ENCODE measurements at places on chromosomes 5 and 9.

DNA sequence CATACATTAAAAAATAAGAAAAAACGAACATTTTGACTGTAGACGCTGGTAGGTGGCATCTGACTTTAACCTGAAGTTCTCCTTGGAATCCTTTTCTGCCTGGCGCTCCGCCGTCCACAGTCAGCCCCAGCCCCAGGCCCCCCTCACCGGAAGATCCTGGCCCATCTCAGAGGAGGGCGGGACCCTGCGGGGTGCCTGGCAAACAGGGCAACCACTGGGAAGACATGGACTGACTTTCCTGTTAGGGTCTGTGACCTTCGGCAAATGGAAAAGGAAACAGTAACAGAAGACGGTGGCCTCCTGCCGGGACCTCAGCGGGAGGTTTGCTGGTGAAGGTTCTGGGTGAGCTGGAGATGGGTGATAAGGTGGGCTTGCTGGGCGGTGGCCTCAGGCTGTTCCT lies 11.7 kb upstream of the EGR1 start:
- DNase-seq, result no peak

- no peak for DNase-seq
Observed at GRCh38 chr9:81894891-81895290, 33.3 kb upstream of the SPATA31D4 start.

- DNase-seq, result no peak
Observed at GRCh38 chr9:81372628-81373191, 316.6 kb downstream of the TLE1 start.

DNA sequence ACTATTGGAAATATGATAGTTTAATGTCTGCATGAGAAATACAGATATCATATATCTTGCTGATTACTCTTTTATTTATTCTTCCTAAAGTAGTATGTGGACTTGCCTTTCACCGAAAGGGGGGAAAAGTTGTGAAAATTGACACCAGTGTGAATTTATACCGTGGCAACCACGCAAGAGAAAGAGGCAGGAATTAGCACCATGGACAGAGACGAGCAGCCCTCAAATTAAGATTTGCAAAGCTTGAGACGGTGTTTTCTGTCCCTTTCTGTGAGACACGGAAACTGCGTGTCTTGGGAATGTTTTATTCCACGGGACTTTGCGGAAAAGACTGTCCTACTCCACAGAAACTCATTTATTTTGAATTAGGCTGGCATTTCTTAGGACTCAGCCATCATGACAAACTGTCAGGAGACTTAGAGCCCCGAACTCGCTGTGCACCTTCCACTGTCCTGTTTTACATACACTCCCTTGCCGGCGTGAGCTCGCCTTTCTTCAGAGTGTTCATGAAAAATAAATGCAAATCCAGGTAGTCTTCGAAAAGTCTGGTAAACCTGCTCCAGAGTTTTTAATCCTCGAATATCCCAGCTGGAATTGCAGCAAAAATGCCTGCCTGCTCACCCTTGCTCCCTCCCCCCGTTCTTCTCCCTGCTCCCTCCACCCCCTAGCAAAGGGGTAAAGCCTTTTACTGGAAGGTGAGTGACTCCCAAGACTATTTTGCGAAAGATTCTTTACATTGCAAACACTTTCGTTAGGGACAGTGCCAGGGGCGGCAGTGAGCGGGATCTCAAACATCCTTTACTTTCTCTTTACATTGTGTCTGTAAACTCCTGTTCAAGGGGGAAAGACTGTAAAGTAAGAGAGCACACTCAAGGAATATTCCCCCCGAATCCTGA lies 3.8 kb upstream of the ELAVL2 start:
- DNase-seq, result no peak

- DNase-seq, result no peak
Observed at GRCh38 chr9:11235061-11235460, 622.3 kb upstream of the PTPRD start.

DNA sequence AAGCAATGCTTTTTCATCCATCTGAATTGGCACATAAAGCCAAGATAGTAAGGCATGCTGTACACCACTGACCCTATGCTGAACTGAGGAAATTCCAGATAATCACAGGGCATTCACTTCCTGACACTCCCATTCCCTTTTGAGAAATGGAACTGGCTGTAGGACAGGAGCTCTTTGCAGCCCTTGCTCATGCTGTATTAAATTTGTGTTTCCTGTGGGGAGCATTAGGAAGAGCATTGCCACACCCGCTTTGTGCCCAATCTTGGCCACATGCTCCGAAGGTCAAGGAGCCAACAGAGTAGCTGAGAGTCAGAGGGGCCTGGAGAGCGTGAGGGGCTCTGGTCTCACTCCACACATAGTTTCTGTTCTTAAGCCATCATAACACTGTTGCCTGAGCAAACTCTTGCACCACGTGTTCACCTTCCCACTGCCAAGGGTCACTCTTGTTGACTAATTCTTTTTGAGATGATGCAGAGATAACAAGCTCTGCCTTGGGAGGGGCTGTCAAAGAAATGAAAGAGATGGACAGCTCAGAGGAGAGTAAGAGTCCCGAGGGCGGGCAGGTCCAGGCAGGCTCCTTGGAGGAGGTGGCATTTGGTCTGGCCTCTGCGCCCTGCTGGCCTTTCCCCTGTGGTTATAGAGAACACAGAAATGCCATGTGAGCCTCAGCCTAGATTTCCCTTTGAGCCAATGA lies 31.7 kb upstream of the ARAP3 start:
- no peak for DNase-seq

- DNase-seq, result no peak
Observed at GRCh38 chr9:136977223-136977622, at the start of gene PTGDS. Gene PTGDS (plus strand): TSS chr9:136977504. CDS start chr9:136977579, 75 bp downstream.

- no peak for DNase-seq
Observed at GRCh38 chr5:93807846-93808245, 66.4 kb upstream of the POU5F2 start.

- DNase-seq, result no peak
Observed at GRCh38 chr5:120684213-120684612, 220.1 kb downstream of the PRR16 start.

GRCh38 chr9:125537442-125538091 lies 169.4 kb downstream of the MAPKAP1 start:
- DNase-seq, result no peak

DNA sequence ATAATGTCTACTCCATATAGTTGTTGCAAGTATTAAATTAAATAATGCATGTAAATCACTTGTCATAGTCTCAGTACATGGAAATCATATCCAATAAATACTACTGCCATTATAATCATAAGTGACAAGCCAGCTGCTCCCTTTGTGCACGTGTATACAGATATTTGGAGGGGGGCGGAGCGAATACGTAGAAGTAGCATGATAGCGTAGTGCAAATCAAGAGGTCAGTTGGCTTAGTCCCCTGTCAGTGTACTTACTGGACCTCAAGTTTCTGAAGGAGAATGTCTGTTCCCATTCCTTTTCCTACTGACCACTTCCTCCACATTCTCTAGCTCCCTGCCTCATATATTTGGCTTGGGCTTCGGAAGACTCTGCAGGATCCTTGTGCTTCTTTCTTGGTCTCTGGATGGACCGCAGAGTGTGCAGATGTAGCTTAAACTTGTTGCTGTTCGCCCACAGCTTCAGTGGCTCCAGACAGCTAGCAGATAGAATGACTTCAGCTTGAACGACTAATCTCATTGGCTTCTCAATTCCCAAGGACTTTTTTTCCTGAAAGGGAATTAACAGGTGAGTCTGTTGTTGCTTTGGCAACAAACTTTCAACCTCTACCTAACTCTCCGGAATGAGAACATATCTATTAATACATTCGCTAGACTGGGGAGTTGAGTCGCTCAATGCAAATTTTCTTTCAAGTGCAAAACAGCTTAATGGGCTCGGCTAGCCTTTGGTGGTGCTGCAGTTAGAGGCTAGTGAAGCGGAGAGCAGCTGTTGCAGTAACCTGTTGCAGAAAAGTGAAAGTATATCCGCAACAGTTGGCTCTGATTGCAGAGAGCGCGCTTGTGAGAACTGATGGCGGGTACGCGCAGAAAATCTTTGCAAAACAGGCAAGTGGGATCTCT lies at the start of gene PCDHB1:
PCDHB1 (plus strand) TSS at position 753 of the 899 bp plus-strand sequence; CDS start at position 850, 97 bp downstream.
- no peak for DNase-seq

- no peak for DNase-seq
Observed at GRCh38 chr5:4628645-4629385, 511.3 kb upstream of the ADAMTS16 start.

- peak; percentile 30 for DNase-seq
Observed at GRCh38 chr5:119355244-119355638, 578 bp upstream of the TNFAIP8 start.

DNA sequence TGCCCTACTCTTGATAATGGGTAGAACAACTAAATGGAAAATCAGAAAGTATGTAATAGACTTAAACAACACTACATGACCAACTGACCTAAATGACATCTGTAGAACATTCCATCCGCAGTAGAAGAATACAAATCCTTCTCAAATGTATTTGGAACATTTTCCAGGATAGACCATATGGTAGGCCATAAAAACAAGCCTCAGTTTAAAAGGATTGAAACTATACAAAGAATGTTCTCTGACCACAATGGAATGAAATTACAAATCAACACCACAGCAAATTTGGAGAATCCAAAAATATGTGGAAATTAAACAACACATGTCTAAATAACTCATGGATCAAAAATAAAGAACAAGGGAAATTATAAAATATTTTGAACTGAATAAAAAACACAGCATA lies 189.2 kb downstream of the NDUFS4 start:
- no peak for DNase-seq

DNA sequence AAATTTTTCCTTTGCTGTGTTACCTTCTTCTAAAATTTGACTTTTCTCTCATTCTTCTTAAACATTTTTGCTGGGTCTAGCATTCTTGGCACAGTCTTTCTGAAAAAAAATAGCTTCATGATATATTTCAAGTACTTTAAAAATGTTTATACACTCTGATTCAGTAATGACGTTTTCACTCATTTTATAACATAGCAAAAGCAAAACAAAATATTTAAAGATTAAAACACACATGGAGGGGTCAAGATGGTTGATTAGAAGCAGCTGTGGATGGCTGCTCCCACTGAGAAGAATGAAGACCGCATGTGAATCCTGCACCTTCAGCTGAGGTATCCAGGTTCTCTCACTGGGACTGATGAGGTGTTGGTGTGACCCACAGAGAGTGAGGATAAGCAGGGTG lies 188.2 kb downstream of the SGCD start:
- DNase-seq, result no peak

DNA sequence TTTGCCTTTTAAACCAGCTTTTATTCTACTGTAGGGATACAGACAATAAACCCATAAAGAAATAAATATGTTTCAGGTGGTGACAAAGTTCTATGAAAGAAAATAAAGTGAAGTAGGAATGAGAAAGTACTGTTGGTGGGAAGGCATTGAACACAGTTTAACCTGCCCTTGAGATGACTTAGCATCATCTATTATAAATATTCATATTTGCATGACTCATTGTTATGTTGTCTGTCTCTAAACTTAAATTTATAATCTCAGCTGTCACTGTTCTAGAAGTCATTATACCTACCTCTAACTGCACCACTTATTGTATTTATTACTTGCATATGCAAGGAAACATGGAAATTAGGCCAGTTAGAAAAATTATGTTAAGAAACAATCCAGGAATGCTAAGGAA lies 202.2 kb downstream of the CHSY3 start:
- DNase-seq, result no peak

DNA sequence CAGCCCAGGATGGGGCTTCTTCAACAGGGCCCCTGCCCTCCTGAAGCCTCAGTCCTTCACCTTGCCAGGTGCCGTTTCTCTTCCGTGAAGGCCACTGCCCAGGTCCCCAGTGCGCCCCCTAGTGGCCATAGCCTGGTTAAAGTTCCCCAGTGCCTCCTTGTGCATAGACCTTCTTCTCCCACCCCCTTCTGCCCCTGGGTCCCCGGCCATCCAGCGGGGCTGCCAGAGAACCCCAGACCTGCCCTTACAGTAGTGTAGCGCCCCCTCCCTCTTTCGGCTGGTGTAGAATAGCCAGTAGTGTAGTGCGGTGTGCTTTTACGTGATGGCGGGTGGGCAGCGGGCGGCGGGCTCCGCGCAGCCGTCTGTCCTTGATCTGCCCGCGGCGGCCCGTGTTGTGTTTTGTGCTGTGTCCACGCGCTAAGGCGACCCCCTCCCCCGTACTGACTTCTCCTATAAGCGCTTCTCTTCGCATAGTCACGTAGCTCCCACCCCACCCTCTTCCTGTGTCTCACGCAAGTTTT lies 23.6 kb downstream of the PCDHGC5 start:
- DNase-seq, result peak; percentile 76

GRCh38 chr5:84634256-84634655 lies 249.6 kb upstream of the EDIL3 start:
- DNase-seq, result no peak

- DNase-seq, result no peak
Observed at GRCh38 chr5:158492841-158493242, 606.9 kb downstream of the EBF1 start.

Measured in T-helper 1 cell (primary cell).